Spinal cord (tissue), 10 donors: ENCODE measurements at places on chromosomes 12 and 14. TPM values are rescaled to one million over a fixed set of nuclear protein-coding genes. Genes with fewer than 3 reads are reported as not detected.

The SAMD15 gene
- total RNA-seq, result 10.3 TPM

DNA sequence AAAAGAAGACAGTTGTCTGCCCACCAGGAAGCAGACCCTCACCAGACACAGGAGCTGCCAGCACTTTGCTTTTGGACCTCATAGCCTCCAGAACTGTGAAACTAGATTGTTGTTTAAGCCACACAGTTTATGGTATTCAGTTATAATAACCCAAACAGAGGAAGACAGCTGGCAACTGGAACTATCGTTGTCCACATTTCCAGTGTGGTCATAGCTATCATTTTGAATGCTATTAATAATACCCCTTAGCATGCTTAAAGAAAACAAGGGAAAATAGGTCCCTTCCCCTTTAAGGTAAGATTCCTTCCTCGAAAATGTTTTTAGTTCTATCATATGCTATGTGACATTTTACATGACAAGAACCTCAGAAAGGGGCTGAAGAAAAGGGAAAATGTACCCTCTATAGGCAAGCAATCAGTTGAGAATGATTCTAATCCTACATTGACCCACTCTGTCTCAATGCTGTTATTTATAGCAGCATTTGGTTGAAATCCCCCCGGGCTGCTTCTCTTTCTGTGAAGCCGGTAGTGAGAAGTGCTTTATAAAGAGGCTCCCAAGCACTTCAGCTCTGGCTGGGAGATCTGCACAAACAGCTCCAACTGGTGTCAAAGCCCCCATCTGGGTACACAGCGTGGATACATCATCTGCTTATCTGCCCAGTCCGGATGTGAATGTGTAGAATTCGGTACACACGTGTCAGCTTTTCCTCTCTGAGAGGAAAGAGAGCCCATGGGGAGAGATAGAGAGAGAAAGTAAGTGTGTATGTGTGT lies 221.2 kb upstream of the FLRT2 start:
- H3K27ac ChIP-seq, result no peak overlapping the region
- no peaks in the 10 kb centered on the region for H3K36me3 ChIP-seq
- no peak overlapping the region for H3K4me3 ChIP-seq
- H3K27me3 ChIP-seq, result no peaks in the 10 kb centered on the region
- no peaks in the 10 kb centered on the region for H3K4me1 ChIP-seq
- no peak for DNase-seq

- H3K27me3 ChIP-seq, result no peaks in the 10 kb centered on the region
- H3K27ac ChIP-seq, result no peak overlapping the region
- H3K4me3 ChIP-seq, result no peak overlapping the region
- H3K4me1 ChIP-seq, result no peaks in the 10 kb centered on the region
- no peaks in the 10 kb centered on the region for H3K36me3 ChIP-seq
- no peak for DNase-seq
Measured at GRCh38 chr12:86170051-86170450, 86.1 kb downstream of the MGAT4C start.

- no peaks in the 10 kb centered on the region for H3K27me3 ChIP-seq
- H3K36me3 ChIP-seq, result no peaks in the 10 kb centered on the region
- no peak overlapping the region for H3K4me3 ChIP-seq
- H3K27ac ChIP-seq, result no peak overlapping the region
- peaks cover 19% of the 10 kb centered on the region for H3K4me1 ChIP-seq
Measured at GRCh38 chr12:132437943-132438700, 51.8 kb upstream of the FBRSL1 start.

DNA sequence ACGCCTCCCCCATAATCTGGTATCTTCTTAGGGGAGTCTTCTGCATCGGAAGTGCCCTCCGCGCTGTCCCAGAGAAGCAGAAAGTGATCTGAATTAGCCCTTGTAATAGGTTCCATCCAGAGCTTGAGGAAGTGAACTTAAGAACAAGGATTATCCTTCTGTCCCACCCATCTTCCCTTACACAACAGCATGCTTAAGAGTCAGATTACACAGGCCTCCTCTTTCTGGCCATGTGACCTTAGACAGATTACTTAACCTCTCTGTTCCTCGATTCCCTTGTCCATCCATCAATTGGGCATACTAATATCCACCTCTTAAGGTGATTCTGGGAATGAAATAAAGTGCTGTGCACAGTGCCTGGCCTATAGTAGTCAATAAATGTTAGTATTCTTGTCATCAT lies 11.4 kb downstream of the CABP1 start:
- H3K27ac ChIP-seq, result no peak overlapping the region
- peaks cover 9% of the 10 kb centered on the region for H3K36me3 ChIP-seq
- peaks cover 39% of the 10 kb centered on the region for H3K4me1 ChIP-seq
- peaks cover 10% of the 10 kb centered on the region for H3K27me3 ChIP-seq
